ENCODE measurements at places on chromosomes 3 and 15.
A peak's percentile ranks its signal among the peaks of the same experiment; 100 is the strongest.

DNA sequence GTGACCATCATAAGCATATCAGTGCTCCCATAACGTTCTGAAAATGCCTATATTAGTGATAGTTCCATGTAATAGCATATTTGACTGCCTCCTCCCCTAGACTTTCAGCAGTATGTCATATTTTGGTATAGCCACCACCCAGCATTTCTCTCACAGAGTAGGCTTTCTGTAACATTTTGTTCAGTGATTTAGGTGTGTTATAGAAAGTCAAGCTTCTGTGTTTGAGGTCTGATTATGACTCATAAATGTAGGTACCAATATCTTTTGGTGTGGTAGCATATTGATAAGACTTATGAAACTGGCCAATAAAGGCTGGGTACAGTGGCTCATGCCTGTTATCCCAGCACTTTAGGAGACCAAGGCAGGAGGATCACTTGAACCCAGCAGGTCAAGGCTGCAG, 34.3 kb upstream of the ZMAT3 start:
- H3K36me3 ChIP-seq: no peaks in the 10 kb centered on the region
- H3K27ac ChIP-seq: no peak overlapping the region
- no peak overlapping the region for H3K4me3 ChIP-seq
- H3K27me3 ChIP-seq: no peaks in the 10 kb centered on the region
- no peaks in the 10 kb centered on the region for H3K4me1 ChIP-seq

DNA sequence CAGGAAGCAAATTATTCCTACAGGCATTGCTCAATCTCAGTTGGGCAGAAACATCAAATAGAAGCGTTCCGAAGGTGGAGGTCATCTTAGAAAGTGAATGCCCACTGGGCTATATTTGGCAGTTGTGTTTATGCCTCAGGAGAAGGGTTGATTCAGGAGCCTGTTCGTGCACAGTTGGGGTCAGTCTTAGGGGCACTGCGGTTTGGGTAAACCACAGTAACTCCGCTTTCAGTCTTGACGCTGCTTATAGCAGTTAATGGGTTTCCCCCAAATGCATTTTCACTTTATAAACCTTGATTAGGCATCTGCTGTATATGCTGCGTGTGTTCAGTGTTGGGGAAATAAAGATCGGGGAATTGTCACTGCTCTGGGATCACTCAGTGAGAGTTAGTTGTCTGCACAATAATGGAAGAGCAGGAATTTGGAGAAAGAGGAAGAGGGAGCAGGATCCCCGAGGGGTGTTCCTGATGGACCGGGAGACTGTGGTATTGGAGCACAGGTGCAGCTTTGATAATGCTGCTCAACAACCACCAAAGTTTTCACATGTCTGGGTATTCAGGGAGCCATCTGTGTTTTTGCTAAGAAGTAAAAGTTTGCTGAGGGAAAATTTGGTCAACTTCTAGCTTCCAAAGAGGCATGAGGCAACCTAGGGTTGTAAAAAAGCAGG, 124.3 kb upstream of the EIF1B start:
- H3K36me3 ChIP-seq: no peaks in the 10 kb centered on the region
- H3K4me3 ChIP-seq: no peak overlapping the region
- H3K4me1 ChIP-seq: no peaks in the 10 kb centered on the region
- DNase-seq: no peak

GRCh38 chr3:73529308-73530021, 95.3 kb downstream of the PDZRN3 start:
- no peak overlapping the region for H3K4me3 ChIP-seq
- H3K4me1 ChIP-seq: peaks cover 15% of the 10 kb centered on the region
- no peak overlapping the region for H3K27ac ChIP-seq
- H3K36me3 ChIP-seq: no peaks in the 10 kb centered on the region
- no peak for DNase-seq
- H3K27me3 ChIP-seq: no peaks in the 10 kb centered on the region

GRCh38 chr3:5047764-5048419, 68.7 kb downstream of the BHLHE40 start:
- no peaks in the 10 kb centered on the region for H3K27me3 ChIP-seq
- H3K27ac ChIP-seq: no peak overlapping the region
- H3K4me1 ChIP-seq: no peaks in the 10 kb centered on the region
- no peaks in the 10 kb centered on the region for H3K36me3 ChIP-seq

GRCh38 chr3:50226888-50227389, 9.1 kb upstream of the GNAI2 start:
- no peak for DNase-seq
- no peaks in the 10 kb centered on the region for H3K36me3 ChIP-seq
- peaks cover 8% of the 10 kb centered on the region for H3K4me1 ChIP-seq
- H3K4me3 ChIP-seq: peak overlapping the region; percentile 70
- no peaks in the 10 kb centered on the region for H3K27me3 ChIP-seq

DNA sequence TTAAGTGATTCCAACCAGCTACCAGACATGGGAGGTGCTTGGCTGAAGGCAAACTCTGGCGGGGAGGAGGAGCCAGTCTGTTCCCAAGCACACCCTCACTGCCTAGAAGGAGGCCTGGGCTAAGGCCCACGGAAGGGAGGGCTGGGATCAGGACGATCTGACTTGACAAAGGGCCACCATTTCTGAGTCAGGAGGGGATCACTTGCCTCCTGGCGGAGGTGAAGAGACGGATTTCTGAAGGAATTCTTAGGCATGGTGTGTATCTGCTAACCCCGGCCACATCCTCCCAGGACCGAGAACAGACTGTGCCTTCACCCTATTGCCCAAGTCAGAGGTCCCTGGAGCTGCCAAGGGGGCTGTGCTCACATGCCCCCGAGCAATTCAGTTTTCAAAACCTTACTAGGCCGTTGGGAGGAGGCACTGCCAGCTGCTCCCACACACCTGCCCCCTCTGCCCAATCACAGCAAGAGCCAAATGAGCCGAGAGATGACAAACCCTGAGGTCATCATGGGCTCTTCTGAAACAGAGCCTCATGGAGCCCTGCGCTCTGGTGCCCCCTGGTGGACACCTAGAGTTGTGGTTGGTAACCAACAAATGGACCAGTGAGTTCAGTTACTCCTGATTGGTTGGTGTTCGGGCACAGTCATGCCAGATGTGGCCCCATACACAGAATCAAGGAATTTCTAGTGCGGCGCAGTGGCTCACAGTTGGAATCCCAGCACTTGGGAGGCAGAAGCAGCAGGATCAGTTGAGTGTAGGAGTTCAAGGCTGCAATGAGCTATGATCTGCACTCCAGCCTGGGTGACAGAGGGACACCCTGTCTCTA, 6.5 kb upstream of the TNK2 start:
- no peaks in the 10 kb centered on the region for H3K4me1 ChIP-seq
- no peak overlapping the region for H3K4me3 ChIP-seq
- H3K27me3 ChIP-seq: no peaks in the 10 kb centered on the region
- H3K27ac ChIP-seq: peak overlapping the region; percentile 57
- no peaks in the 10 kb centered on the region for H3K36me3 ChIP-seq
- peak; percentile 92 for DNase-seq

DNA sequence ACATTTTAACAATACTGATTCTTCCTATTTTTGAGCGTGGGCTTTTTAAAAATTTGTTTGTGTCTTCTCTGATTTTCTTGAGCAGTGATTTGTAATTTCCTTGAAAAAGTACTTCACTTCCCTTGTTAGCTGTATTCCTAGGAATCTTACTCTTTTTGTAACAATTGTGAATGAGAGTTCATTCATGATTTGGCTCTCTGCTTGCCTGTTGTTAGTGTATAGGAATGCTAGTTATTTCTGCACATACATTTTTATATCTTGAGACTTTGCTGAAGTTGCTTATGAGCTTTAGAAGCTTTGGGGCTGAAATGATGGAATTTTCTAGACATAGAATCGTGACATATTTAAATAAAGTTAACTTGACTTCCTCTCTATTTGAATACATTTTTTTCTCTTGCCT, 582.8 kb upstream of the BCHE start:
- no peak overlapping the region for H3K4me3 ChIP-seq
- DNase-seq: no peak
- no peak overlapping the region for H3K27ac ChIP-seq

DNA sequence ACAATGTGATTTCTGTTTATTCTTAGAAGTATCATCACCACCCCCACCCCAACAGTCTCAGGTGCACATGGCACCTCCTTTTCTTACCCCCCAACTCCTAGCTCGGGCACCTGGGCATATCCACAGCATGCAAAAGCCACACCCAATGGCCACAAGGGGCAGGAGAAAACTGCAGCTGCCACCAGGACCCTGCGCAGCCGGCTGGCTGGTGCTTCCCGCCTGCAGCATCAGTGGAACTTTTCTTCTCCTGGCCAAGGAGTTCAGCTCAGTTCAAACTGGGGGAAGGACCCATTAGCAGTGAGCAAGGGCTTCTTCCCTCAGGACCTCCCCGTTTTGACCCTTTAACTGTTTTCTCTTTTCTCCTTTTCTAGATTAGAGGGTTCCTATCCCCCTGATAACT, 44.8 kb downstream of the TM4SF18 start:
- H3K27ac ChIP-seq: no peak overlapping the region
- DNase-seq: no peak
- no peak overlapping the region for H3K4me3 ChIP-seq
- H3K4me1 ChIP-seq: no peaks in the 10 kb centered on the region
- no peaks in the 10 kb centered on the region for H3K27me3 ChIP-seq
- no peaks in the 10 kb centered on the region for H3K36me3 ChIP-seq
